AML-193 (cell line): ENCODE measurements at places on chromosomes 12 and 14.

DNA sequence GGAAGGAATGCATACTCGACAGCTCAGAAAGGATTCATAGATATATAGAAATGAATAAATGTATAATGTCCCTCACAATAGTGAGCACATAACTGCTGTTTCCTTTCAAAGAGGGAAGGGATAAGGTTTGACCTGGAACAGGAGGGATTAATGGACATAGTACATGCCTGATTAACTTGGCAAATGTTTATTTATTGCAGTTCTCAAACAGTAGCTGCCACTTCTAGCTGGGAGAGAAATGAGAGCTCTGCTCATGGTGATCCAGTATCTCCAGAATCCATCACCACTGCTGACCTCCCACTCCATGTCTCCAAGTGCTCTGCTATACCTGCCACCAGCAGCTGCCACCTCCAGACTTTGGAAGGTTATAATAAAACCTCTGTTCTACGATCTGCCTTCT is 108.1 kb downstream of the LRIG3 start:
- no peak for DNase-seq

DNA sequence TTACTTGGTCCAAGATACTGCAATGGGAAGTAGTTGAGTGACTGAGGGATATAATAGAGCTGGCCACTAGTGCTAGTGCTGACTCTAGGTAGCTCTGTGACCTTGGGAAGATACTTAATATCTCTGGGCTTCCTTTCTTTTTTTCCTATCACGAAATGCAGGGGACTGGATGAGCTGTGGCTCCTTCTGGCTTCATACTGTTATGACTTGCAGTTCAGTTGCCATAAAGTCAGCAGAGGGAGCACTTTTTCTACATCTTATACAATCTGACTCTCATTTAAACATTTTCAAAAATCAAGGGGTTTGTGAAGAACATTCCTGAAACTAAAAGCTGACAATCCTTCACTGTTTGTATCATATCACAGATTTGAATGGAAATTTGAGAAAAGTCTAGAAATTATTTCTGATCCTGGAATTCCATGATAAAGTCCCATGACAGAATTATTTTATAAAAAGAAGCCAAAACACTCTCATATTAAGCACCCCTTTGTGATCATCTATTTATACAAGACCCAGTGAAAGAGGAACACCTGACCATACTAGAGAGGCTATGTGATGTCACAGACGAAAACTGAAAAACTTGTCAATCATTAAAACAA is 5.3 kb downstream of the BHLHE41 start:
- peak; percentile 66 for DNase-seq

GRCh38 chr14:64400829-64401459 is 12.8 kb downstream of the MTHFD1 start:
- no peak for DNase-seq

GRCh38 chr14:56891226-56891625 is 80.9 kb upstream of the OTX2 start:
- DNase-seq: no peak

GRCh38 chr12:5864972-5865371 is 80.1 kb downstream of the ANO2 start:
- no peak for DNase-seq

GRCh38 chr12:21428241-21428640 is 9.2 kb upstream of the PYROXD1 start:
- DNase-seq: no peak

DNA sequence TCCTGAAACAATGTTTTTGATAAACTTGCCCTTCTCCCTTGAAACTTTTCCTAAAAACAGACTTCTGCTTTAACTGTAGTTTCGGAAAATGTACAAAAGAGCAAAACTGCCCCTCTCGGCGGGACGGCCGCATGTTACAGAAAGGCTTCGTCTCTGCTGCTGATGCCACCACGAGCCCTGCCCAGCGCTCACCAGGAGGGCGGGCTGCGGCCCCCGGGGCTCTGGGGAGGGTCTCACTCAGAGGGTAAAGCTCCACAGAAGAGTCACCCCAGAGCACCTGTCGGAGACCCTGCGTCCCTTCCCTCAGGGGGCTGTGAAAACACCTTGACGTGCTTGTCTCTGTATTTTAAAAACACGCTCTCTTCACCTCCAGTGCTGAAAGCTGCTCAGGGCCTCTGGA is 12.5 kb upstream of the GOLGA3 start:
- DNase-seq: no peak

DNA sequence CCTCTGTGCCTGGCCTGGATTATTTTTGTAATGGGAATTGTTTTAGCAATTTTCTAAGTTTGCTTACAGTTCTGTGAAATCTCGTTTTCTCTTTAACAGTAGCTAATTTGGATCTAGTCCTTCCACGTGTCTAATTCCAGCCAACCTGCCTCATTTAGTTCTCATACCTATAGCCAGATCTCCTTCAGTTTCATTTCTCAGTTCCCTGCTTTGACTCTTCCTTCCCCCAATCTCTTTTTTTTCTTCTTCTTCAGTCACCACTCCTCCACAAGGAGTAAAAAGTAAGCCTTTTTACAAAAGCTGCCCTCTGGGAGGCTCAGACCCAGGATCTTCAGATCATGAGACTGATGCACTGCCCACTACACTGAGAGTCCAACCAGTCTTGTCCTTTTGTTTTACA is 1.4 kb downstream of the THTPA start:
- no peak for DNase-seq

GRCh38 chr12:115335594-115335993 is 651.6 kb upstream of the TBX3 start:
- no peak for DNase-seq

DNA sequence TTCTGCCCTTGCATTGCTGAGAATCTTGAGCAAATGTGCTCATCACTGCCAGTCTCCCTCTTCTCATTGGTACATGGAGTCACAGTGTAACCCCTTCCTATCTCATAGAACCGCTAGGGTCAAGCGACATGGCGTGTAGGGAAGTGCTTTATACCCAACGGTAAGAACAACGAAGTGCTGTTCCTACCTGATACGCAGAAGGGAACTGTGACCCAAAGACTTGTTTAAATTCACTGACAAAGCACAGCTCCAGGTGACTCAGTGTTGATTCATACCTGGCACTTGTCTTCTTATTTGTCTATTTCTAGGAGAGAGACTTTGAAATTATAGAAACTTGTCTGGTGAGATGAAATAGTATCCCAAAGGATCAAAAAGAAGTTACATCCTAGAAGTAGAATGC is 53.7 kb downstream of the FBXL14 start:
- no peak for DNase-seq

- DNase-seq: no peak
These were observed 29.1 kb upstream of the ZNF641 start for GRCh38 chr12:48379794-48380193.

- no peak for DNase-seq
These were observed 21.8 kb upstream of the RNU6-8 start for GRCh38 chr14:32224737-32225377.

DNA sequence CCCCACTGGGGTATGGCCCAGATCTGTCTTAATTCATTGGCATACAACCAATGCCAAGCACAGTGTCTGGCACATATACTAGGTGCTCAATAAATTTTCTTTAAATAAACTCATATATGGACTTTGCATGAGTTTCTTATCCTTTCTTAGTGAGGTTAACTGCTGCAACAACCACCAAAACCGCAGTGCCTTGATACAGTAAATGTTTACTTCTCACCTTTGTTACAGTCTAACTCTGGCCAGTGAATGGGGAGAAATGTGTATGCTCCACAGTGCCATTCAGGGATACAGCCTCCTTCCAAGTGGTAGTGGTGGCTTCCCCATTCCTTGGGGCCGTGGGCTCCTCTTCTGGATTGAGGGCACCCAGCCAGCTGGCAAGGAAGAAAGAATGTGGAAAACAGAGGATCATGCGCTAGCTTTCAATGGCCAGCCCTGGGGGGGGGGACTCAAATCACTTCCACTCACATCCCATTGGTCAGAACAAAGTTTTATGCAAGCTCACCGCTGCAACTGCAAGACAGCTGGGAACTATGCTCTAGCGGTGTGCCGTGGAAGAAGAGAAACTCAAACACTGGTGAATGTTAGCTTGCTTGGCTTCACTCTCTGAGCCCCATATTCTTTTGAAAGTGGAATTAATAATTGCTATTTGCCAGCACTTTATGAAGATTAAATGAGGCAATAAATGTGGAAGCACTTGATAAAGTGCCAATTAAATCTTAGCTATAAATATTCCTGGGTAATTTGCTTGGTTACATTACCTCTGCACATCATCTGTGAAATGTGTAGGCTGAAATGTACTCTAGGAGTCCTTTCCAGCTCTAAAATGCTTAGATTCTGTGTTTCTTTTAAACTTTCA is 51.0 kb upstream of the SOCS2 start:
- DNase-seq: no peak

DNA sequence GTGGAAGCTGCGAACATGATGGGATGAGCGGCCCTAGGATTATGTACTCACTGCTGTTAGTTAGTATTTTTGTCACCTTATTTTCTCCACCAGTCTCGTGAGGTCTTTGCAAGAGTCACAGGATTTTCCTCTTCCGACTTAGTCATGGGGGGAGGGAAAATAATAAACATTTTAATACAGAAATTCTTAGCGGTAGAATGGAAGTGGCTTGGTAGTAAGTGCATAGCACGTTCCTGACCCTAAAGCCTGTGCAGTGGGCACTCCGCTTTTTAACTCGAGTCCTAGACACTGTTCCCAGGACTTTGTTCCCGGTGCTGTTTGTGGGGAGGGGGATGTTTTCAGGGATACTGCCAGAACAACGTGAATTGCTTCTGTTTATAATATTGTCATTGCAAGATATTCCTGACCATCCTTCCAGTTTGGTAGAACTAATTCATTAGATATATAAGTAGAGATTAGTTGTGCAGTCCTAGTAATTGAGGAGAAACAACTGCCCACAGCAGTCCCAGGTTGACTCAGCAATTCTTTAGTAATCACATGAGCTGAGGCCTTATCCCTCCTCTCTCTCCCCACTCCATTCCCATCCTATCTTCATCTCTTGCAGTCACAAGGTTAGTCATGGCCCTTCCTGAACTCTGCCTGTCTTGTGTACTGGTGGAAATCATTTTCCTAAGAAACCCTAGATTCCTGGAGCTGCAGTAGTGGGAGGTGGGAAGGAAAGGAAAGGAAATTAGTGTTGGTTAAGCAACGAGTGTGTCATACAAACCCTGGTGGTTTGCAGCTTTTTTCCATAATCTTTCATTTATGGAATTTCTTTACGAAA is 799 bp downstream of the SLC38A6 start:
- DNase-seq: peak; percentile 14

DNA sequence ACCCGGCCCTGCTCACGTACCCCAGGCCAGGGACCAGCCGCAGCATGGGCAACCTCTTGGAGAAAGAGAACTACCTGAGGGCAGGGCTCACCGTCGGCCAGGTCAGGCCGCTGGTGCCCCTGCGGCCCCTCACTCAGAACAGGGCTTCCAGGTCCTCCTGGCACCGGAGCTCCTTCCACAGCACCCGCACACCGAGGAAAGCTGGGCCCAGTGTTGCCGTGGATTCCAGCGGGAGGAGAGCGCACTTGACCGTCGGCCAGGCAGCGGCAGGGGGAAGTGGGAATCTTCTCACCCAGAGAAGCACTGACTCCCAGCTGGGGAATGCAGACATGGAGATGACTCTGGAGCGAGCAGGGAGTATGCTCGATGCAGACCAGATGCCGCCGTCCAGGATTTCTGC is 7.9 kb upstream of the VAMP1 start:
- DNase-seq: no peak
